ENCODE measurements at places on chromosomes 7 and 10.
A peak's percentile ranks its signal among the peaks of the same experiment; 100 is the strongest.

DNA sequence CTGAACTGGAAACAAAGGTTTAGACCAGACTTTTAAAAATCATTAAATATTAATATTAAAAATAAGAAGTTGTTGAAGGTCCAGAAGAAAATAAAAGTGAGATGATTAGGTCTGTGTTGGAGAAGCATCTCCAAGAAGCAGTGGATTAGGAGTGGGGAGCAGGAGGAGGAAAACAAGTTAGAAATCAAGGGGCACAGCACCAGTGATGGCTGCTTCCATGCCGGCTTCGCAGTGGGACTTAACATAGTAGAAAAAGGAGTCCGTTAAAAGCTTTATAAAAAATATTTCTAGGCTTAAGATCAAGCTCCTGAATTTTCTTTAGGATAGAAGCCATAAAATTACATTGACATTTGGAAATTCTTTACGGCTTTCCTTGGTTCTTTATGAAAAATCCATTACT lies 95.8 kb downstream of the CDC14C start:
- DNase-seq: no peak

DNA sequence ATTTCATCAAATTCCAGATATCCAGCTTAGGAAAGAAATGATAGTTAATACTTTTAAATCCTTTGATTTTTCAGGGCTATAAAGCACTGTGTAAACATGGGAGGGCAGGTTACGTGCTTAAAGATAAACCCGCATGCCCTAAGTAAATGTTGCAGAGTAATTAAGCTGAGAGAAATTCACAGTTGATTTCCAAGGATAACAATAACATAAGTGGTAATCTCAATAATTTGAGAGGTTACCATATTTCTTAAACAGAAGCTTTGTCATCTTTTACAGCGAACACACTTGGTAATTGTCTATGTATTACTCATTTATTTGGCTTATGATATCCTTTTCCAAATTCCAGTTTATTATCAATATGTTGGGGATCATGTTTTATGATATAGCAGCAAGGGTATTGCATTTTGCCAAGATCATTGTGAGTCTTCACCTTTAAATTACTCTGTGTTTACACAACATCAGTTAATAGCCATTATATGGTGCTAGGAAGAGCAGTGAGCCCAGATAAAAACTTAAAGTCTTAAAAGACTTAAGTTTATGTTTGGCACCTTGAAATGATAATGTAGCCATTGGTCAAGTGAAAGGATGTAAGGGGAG lies 15.4 kb downstream of the MGAM start:
- DNase-seq: no peak

- no peak for DNase-seq
Observed at GRCh38 chr10:48900371-48900801, 39.3 kb downstream of the LRRC18 start.

GRCh38 chr10:21509341-21510240 lies 15.9 kb downstream of the SKIDA1 start:
- no peak for DNase-seq

DNA sequence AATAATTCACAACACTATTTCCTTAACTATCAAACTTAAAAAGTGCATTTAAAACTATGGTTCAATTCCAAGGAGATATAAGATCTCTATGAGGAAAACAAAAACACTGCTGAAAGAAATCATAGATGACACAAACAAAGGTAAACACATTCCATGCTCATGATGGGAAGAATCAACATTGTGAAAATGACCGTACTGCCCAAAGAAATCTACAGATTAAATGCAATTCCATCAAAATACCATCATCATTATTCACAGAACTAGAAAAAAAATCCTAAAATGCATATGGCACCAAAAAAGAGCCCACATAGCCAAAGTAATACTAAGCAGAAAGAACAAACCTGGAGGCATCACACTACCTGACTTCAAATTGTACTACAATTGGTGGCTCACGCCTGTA lies 159.9 kb upstream of the EEPD1 start:
- no peak for DNase-seq

GRCh38 chr7:28739128-28739527 lies 219.0 kb downstream of the TRIL start:
- DNase-seq: no peak

DNA sequence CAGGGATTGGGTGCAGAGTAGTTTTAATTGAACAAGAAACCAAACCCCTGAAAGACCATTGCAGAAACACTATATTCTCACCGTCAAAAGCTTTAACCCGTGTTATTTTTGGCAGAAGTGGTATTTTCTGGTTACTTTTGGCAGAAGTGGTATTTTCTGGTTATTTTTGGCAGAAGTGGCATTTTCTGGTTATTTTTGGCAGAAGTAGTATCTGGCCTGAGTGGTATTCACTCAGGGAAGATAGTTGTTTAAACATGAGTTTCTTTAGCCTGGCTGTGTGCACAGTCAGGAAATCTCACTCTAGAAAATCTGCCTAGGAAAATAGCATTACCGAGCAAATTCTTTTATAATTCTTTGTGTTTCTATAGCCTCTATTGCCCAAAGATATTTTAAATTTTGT lies 322.7 kb downstream of the GFRA1 start:
- DNase-seq: no peak

GRCh38 chr10:34017281-34017680 lies 682.8 kb upstream of the NRP1 start:
- DNase-seq: no peak

DNA sequence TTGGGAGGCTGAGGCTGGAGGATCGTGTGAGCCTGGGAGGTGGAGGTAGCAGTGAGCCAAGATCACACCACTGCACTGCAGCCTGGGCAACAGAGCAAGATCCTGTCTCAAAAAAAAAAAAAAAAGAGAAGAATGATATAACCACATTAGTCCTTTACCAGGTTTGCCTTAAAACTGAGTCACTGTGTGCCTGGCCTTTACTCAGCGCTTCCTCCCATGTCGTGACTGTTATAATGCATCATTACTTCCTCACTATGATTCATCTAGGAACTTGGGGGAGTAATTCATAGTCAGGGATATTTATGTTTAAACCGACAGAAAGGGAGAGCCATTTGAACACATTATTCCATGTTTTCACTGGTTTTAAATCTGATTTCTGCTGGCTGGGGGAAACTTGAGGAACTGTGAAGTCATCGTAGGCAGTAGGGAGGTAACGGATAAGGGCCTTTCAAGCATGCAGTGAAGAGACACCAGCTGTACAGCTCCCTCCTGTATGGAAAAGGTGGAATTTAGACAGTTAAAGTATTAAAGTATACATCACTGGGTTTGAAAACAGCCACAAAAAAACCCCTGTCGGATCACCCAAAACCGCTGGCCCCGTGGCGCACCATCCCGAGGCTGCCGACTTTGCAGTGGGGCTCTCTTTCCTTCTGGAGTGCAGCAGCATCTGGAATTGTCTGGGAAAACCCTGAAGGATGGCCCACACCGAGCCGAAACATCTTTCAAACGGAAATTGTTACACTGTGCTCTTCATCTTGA lies 119.8 kb downstream of the NKX6-2 start:
- DNase-seq: no peak

- peak; percentile 53 for DNase-seq
Observed at GRCh38 chr7:27151931-27152815, at the start of gene HOXA3. Gene HOXA3 (minus strand): TSS chr7:27152583. CDS start chr7:27110640, 41,943 bp downstream.

GRCh38 chr10:35423505-35424306 lies 87.4 kb downstream of the CCNY start:
- no peak for DNase-seq

DNA sequence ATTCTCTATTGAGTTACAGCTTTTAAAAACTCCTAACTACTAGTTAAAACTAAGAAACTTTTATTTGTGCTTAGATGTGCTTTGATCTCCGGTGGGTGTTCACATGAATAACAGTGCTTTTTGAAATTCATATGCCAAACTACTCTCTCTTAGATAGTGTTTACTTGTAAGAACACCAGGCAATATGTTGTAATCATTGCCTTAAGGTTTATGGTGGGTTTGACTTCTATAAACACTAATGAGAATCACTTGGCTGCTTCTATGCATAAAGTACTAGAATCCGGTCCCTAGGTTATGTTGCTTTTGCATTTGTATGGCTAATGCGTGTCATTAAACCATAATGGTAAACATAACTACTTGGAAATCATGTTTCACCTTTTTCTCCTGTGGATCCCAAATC lies 203.9 kb upstream of the VSTM2A start:
- DNase-seq: no peak

DNA sequence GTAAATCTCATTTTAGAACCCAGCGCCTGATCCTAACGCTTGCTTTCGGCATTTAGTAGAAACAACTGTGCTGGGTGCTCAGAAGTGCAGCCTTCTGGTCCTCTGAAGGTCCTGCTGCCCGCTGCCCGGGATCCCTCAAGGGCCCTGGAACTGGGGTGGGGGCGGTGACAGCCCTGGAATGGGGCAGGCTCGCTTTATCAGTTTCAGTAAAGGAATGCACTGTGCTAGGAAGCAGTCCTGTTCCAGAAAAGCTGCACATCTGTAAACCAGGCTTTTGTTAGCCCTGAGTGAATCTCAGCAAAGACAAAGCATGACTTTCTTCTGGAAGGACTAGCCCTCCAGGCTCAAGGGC lies 254.6 kb downstream of the TNS3 start:
- no peak for DNase-seq

GRCh38 chr7:127598318-127598717 lies 4.8 kb downstream of the FSCN3 start:
- DNase-seq: no peak

GRCh38 chr7:90897961-90898469 lies 301.9 kb downstream of the CDK14 start:
- DNase-seq: no peak

DNA sequence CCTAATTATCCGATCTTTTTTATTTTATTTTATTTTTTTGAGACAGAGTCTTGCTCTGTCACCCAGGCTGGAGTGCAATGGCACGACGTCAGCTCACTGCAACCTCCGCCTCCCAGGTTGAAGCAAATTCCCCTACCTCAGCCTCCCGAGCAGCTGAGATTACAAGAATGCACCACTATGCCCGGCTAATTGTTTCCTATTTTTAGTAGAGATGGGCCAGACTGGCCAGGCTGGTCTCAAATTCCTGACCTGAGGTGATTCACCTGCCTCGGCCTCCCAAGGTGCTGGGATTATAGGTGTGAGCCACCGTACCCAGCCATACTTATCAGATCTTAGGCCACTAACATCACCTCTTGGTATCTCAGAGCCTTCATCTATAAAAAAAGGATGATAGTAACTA lies 4.9 kb downstream of the SLC25A13 start:
- DNase-seq: no peak

DNA sequence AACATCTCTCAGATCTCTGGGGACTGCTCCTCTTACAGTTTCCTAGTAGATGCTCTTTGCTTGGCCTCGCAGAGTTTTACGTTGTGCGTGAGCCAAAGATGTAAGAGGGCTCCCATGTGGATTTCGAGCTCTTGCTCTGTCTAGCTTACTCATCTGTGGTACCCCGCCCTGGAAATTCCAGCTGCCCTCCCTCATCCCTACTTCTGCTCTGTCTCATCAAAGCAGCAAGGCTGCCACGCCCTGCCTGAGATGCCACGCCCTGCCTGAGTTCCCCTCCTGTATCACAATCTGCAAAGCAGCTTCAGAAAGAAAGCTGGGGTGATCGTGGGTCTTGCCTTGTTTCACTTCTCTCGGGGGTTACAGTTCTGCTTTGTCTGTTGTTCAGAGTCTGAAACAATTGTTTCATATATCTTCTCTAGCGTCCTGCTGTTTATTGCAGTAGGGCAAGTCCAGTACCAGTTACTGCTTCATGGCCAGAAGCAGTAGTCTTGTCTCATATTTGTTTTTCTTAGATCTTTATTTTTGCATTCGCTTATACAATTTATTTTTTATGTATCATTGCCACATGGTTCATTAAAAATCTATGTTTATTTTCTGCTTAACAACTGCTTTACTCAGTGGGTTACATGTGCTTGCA lies 36.1 kb upstream of the CCNY start:
- DNase-seq: no peak

DNA sequence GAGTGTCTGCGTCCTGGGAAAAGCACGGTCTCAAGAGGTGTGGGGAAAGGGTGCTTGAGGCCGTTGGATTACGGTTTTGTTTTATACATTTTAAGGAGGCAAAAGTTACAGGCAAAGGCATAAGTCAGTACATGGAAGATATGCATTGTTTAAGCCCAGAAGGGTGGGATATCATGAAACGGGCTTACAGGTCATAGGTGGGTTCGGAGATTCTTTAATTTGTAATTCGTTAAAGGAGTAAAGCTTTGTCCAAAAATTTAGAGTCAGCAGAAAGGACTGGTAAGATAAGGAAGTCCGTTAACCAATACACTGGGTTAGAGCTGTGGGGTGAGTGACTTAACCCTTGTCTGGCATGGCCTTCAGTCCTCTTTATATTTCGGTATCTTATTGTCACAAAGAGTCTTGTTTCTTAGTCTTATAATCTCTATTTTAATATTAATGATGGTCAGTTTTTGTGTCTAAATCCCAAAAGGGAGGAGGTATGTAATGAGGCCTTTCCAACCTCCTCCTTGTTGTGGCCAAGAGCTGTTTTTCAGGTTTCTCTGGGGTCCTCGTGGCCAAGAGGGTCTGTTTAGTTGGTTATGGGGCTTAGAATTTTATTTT lies 12.7 kb downstream of the TSPAN14 start:
- no peak for DNase-seq

GRCh38 chr10:43963793-43964425 lies 315.2 kb upstream of the ZNF32 start:
- DNase-seq: no peak

DNA sequence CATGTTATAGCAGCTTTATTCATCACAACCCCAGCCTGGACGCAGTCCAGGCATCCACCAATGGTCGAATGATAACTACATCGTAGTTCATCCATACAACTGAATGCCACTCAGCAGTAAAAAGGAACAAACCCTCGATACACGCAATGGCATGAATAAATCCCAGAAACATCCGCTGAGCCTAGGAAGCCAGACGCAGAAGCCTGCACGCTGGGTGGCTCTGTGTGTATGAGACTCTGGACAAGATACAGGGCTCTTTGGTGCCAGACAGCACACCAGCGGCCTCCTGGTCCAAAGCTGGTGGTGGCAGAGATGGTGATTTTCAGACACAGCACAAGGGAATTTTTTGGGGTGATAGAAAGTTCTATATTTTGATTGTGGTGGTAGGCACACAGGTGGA lies 10.0 kb upstream of the CRYGN start:
- DNase-seq: no peak

GRCh38 chr10:29140991-29141390 lies 147.9 kb upstream of the LYZL1 start:
- DNase-seq: no peak

Measured in breast epithelium (tissue), 4 donors.